ENCODE measurements at places on chromosomes 5 and 9.

DNA sequence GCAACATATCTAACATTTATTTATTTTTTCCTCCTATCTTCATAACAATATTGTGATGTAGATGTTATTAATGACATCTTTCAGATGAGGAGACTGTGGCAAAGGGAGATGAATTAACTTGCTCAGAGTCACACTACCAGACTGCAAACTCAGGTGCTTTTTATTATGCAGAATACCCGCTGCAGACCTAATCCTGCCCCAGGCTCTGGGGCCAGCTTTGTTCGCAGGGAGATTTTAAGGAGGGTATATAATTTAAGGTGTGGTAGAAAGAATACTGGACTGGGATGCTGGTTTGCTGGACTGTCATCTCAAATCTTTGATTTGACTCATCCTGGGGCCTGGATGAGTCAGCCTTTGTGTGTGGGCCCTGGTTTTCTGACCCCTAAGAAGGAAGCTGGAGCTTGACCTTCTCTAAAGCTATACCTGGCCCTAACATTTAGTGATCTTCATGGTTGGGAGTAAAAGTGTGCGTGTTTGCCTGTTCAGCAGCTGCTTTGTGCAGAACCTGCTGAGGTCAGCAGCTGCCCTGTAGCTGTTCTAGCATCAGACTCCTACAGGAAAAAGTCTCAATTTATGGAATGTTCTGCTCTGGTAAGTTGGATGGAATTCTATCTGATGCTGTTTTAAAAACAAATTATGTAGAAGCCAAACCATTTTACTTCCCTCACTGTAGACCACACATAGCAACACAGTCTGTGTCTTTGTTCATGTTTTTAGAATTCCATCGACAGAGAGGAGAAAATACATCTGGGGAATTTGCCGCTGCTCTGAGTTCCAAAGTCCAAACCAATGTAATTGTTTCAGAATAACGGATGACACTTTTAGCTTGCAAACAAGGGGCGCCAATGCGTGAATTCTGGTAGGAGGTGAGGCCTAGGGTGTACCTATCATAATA, 4.5 kb downstream of the SLC36A1 start:
- peak; percentile 52 for DNase-seq

GRCh38 chr9:26175264-26175663, 497.0 kb upstream of the TUSC1 start:
- no peak for DNase-seq

GRCh38 chr5:18772475-18772874, 1138.2 kb downstream of the TAF11L14 start:
- peak; percentile 25 for DNase-seq

- no peak for DNase-seq
Observed at GRCh38 chr9:134868751-134869553, 11.7 kb upstream of the FCN2 start.

- DNase-seq, result no peak
Observed at GRCh38 chr5:166781737-166782136, 1509.7 kb upstream of the WWC1 start.

DNA sequence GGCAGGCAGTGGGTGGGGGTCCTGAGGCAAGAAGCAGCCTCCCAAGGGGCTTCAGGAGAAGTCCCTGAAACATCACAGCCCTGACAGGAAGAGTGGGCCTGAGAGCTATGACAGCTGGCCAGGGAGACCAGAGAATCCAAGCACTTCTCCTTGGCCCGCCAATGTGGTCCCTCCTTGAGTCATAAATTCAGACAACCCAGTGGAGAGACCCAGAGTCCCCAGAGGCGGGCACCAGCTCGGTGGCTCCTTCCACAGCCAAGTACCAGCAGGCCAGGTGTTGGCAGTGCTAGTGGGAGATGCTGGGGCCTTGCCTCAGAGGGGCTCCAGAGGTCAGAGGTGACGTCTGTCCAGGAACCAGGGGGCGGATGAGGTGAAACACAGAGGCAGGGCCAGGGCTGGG, 1.6 kb upstream of the DOK3 start:
- DNase-seq, result no peak

GRCh38 chr9:132726576-132727130, 56.4 kb downstream of the GTF3C4 start:
- no peak for DNase-seq

GRCh38 chr5:151483176-151483575, 35.8 kb downstream of the SLC36A1 start:
- DNase-seq, result no peak

DNA sequence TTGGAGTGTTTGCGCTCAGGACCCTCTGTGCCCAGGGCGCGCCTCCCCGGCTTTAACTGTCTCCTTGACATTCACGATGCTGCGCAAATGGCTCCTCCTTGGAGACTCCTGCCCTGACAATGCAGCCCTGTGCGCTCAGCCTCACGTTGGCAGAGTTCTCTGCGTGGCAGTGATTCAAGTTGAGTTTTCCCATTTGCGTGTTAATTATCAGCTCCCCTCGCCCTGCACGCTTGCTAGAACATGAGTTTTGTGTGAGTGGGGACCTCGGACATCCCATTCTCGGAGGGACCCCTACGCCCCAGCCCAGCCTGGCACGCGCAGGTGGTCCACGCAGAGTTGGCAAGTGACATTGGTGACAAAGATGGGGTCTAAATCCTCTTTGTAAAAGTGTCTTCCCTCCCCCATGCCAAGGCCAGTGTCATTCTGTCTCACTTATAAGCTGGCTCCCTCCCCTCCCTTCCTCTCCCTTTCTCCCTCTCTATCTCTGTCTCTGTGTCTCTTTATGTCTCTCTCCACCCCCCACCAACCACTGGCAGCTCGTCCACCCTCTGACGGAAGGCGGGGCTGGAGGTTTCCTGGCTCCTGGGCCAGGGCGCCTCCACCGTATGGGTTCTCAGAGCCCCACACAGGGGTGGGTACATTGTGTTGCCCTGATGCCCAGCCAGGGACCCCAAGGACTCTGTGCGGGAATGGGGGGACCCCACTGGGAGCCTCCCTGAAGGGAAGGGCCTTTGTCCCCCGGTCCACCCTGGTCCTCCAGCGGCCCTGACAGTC, 169.3 kb downstream of the OLFM1 start:
- DNase-seq, result no peak

DNA sequence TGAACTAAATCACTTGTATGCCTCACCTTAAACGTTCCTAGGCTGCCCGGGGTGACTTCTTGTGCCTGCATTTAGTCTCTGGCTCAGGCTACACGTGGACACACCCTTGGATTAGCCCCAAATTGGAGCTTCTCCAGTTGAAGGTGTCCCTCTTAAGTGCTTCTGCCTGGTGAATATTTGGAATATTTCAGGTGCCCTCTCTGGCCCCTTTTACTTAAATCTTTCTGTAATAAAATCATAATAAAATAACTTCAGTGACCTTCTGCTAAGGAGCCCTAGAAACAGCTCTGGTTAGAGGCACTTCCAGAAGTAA, 74.3 kb upstream of the KLF9 start:
- DNase-seq, result no peak

DNA sequence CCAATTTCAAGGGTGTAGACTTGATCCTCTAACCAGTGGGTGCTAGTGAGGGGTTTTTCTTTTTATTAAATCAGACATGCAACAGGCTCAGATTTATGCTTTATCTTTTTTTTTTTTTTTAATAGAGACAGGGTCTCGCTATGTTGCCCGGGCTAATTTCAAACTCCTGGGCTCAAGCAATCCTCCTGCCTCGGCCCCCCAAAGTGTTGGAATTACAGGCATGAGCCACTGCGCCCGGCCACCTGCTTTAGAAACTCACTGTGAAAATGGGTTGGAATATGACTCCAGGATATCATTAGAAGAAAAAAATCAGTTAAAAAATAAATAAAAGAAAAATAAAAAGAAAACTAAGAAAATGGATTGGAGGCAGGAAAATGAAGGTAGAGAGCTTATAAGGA, 50.7 kb downstream of the STOM start:
- DNase-seq, result no peak

DNA sequence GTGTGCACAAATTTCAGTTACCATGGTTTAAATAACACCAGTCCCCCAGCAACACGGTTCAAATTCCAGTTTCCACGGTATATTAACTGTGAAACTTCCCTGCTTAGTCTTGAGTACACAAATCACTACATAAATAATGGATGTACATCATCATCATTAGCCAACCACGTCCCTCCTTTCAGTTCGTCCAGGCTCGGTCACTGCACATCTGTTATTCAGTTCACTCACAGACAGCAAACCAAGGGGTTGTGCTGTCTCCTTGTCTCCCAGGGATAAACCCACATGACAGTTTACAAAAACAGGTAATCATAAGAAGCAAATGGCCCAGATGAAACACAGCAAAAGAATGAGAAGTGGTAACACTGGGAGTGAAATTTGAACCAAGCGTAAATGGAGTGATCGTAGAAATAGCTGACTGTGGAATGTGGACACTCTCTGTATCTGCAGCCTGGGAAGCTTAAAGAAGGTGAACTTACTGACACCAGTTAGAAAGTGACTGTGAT, 61.0 kb upstream of the RAD23B start:
- no peak for DNase-seq

DNA sequence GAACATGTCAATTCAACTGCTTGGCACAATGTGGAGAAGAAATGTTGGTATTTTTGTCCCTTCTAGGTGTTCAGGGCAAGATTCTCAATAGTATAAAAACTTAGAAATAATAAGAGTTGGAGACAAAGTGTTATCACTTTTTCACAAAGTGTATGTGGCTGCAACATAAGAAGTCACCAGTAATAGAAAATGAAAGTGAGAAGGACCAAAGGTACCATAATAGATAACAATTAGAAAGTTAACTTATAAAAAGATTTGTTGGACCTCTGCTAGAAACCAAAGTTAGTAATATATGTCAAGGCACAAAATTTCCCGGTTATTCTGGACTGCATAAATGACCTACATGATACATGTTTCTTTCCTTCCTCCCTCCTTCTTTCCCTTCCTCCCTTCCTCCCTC, 1535.3 kb downstream of the EFNA5 start:
- DNase-seq, result no peak

GRCh38 chr5:15946026-15946425, 233.6 kb downstream of the MARCHF11 start:
- no peak for DNase-seq

- DNase-seq, result no peak
Observed at GRCh38 chr5:158974775-158975174, 124.9 kb downstream of the EBF1 start.

DNA sequence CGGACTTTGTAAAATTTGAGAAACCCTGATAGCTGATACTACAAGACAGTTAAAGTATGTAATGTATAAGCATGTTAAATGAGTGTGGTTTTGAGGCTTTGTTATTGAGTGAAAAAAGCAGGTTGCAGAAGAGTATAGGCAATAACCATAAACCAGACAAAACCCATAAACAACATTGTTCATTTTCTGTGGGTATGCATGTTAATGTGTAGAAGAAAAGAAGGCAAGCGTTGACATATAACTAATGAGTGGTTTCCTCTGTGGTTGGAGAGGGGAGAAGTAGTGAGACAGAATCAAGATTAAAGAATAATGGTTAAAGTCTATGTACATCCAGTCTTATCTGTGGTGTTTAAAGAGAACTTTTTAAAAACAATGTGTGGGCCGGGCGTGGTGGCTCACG, 26.2 kb downstream of the RAD23B start:
- peak; percentile 37 for DNase-seq

DNA sequence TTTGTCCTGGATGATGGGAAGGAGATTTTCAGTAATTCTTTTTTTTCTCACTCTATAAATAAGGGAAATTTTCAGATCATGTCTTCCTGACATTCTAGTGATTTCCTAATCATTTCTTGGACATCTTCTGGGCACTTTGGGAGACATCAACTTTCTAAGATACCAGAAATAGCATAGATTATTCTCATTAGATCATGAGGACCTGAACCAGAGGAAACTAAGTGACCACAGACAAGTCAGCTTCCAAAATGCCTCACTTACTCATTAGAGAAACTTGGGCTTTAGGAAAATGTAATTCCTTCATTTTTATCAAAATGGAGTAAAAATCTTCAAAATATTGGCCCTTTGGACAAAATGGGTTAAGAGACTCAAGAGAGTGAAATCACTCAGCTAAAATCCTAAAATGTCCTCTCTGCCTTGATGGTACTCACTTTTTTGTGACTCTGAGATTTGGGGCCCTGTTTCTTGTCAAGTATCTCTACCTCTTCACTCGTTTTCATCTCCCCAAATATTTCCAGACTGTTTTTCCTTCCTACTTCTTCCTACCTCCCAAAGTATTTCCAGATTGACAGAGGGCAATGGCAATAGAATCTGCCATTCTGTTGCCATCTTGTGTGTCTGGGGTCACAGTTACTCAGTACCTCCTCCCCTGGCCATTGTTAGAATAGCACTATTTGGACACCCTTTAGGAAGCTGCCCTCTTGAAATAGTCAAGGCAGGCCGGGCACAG, 194.5 kb downstream of the NR3C1 start:
- no peak for DNase-seq

DNA sequence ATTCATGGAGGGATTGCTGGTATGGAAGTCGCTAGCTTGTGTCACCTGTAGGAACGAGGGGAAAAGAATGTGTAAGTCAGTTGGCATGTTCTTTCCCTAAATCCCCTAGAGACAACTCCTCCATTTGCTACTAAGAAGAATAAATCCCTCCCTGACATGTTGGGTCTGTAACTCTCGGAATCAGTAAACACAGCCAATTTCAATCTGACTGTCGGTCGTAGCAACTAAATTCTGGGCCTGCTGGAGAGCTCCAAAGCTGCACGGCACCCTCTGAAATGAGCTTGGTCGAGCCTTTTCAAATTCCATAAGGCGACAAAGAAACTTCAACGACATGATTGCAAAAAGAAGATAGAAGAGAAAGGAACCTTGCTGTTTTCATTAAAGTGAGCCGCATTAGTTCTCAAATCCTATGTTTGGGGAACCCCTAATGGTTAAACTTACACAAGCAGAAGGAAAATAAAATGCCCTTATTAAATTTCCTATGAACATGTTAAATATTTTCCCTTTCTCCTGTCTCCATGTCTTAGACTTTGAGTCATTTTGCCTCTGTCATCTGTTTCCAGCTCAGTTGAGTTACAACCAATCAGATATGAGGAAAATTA, 735.8 kb upstream of the WWC1 start:
- DNase-seq, result no peak

DNA sequence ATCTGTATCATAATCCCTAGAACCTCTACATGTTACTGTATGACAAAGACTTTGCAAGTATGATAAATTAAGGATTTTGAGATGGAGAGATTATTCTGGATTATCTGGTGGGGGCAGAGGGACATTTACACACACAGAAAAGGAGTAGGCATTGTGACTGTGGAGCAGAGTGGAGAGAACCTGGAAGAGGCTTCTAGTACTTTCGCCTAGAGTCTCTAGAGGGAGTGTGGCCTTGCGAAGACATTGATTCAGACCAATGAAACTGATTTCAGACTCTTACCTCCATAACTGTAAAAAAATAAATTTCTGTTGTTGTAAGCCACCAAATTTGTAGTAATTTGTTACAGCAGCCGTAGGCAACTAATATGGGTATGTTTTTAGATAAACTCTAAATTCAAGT, 45.9 kb downstream of the CSNK1G3 start:
- DNase-seq, result no peak

DNA sequence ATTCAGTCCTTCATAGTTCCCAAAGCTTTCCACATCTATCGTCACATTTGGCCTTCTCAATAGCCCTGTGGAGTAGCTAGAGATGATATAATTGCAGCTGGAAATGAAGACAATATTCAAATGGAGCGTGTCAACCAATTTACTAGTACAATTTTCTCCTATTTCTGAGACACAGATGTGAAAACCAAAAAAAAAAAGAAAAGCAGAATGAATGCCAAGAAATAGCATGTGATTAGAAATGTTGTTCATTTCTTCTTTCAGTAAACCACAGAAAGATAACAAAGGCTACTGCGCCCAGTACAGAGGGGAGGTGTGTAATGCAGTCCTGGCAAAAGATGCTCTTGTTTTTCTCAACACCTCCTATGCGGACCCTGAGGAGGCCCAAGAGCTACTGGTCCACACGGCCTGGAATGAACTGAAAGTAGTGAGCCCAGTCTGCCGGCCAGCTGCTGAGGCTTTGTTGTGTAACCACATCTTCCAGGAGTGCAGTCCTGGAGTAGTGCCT, 99.0 kb downstream of the MUSK start:
- DNase-seq, result no peak
